ELF-1 (cell line): ENCODE measurements at places on chromosomes 7 and 10.
A peak's percentile ranks its signal among the peaks of the same experiment; 100 is the strongest.

DNA sequence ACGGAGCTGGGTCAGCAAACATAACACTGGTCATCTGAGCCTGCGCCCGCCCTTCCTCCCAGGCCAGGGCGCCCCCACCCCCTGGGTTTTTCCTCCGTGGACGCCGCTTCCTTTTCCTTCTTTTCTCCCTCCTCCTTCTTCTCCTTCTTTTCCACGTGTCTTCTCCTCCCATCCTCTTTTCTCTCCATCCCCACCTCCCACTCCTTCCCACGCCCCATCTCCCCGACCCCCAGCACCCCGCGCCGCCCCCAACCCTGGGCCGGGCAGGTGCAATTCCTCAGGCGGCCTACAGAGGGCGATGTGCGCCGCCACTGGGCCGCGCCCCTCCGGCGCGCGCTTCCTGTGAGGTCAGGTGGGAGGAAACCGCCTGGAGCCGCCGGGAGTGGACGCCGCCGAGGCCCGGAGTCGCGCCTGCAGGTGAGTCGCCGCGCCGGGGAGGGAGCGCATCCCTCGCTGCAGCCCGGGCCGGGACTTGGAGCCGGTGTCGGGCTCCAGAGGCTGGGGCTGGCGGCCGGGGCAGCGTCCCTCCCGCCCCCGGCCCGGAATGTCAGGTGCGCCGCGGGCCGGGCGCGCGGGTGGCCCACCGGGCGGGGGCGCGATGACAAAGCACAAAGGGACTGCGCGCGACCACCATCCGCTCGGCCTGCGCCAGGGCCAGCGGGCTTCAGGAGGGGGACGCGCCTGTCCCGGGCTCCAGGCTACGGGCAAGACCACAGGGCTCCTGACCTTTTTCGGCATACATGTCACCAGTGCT, at the start of gene FAM241B:
Gene FAM241B, plus strand, starts transcription at position 351 of the 754 bp plus-strand sequence. CDS start 1,497 bp downstream, outside the sequence.
- peak; percentile 73 for DNase-seq

GRCh38 chr7:158275711-158276413, 311.8 kb downstream of the PTPRN2 start:
- no peak for DNase-seq

DNA sequence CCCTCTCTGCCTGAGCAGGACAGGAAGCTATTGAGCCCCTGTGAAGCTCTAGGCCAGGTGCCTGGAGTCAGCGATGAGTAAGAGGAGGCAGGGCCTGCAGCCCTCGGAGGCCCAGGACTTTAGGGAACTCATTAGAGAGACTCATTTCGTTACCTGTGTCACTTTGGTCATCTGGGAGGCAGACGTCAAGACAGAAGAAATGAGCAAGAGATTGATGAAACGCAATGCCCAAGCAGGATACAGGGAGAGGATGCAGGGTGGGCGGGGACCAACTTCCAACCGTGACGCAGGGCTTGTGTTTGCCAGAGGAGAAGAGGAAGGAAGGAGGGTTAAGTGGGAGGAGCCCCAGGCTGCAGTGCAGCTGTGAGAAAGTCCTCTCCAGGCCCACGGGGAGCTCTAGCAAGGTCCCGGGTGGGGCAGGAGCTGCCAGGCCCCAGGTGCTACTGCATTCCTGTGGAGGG, 26.4 kb upstream of the GNA12 start:
- peak; percentile 59 for DNase-seq

DNA sequence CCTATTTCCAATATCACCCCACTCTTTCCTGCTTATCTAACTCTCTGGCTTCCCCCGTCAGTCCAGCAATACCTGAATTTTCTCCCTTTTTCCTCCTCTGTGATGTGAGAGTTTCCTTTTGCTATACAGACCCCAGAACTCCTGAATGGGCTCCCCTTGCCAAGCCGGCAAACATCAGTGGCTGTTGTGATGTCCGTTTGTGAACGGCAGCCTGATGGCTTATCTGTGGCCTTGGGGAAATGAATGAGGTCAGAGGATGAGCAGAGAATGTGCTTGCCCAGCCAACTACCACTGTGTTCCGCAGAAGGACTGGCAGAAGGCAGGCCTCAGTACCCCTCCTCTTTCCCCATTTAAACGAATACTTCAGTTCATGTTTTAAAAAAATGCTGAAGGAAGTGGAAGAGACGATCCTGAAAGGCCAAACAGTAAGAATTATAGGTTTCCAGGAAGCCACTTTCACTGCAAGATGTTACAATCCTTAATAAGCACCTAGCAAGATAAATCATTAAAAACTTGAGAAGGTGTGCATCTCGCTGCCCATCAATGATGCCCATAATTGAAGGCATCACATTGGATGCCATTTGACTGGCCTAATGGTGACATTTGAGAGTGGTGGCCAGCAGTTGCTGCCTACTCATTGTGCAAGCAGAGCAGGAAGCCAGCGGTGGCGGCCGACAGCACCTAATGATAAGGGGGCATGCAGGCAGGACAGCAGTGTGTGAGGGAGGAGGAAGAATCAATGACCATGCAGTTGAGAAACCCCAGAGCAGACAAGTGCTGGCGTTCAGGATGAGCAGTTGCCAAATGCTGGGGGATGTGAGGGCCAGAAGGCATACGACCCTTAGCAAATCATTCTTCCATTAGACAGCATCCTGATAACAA, 31.5 kb downstream of the SLC18A2 start:
- no peak for DNase-seq

- DNase-seq, result no peak
Observed at GRCh38 chr7:25672496-25672895, 444.2 kb upstream of the NPVF start.

GRCh38 chr10:132960071-132960472, 17.7 kb upstream of the CFAP46 start:
- peak; percentile 62 for DNase-seq

- no peak for DNase-seq
Observed at GRCh38 chr10:4246881-4247358, 461.9 kb upstream of the KLF6 start.

DNA sequence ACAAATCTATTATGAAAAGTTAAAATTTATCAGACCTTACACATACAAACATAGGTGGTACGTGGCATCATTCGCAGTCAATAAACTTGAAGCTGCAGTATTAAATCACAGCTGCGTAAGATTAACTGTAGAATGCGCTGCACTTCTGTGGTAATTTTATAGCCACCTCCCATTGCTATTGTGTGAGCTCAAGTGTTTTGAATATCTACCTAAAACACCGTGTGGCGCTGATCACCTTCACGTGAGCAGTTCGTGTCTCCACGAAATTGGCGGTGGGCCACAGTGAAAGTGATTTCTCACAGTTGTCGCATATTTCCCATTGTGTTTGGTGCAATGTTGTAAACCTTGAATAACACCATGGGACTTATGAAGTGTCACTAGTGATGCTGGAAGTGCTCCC, 102.8 kb downstream of the PLPP4 start:
- no peak for DNase-seq

- no peak for DNase-seq
Observed at GRCh38 chr7:18831419-18831818, 286.0 kb downstream of the TWIST1 start.

- DNase-seq, result no peak
Observed at GRCh38 chr7:14635955-14636354, 266.6 kb downstream of the DGKB start.

- DNase-seq, result peak; percentile 35
Observed at GRCh38 chr10:95756041-95756761, at the start of gene ENTPD1. Gene ENTPD1 (plus strand): TSS chr10:95756163. CDS start chr10:95756240, 77 bp downstream.

DNA sequence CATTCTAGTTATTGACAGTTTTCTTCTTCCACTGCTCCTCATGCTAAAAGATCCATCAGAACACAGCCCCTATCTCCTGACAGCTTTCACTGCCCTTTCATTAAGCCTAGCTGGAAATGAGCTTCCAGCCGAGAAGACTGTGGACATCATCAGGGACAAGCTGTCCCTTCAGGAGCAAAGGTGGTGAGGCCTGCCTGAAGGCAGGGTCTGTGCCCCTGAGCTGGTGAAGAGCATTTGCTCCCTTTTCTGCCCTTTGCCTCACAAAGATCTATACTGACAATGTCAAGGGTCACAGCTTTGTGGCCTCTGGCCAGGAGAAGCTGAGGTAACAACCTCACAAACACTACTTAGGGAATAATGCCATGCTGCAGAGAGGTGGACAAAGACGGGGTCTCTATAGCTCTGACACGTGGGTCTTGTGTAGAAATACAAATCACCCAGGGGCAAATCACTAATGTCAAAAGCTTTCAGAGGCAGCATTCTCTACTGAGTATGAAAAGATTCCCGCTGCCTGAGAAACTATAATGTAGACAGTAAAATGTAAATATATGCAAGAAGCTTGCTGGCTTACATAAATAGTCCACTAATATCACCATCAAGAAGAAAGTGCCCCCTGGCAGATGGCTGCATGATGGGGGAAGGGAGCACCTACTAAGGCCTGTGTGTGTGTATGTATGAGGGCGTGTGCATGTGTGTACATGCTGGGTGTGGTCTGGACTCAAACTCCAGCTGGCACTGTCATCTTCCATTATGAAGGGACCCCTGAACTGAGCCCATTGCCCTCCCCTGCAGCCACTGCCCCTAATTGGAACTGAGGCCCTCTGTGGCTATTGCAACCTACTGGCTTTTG, 55.8 kb downstream of the HBP1 start:
- no peak for DNase-seq

DNA sequence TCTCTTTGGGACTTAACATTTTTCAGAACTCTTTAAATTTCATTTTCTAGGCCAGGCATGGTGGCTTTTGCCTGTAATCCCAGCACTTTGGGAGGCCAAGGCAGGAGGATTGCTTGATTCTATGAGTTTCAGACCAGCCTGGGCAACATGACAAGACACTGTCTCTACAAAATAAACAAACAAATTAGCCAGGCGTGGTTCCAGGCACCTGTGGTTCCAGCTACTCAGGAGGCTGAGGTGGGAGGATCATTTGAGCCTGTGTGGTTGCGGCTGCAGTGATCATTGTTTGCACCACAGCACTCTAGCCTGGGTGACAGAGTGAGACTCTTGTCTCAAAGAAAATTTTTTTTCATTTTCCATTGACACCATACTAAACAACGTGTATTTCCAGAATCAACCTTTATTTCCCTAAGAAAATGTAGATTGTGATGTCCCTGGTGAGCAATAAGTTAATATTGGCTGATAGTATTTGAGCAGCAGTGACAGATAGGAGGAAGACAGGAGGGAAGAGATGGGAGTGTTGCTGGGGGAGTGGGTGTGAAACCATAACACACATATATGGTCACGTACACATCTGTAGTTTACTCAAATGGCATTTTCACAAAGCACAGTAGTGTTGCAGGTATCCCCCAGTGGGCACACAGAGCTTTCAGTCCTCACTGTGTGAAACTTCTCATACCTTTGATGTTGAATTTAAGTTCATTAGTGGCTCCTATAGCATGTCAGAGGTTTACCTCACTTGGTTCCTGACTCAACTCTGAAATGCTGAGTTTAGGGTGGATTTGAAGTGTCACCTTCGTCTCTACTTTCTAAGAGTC, 205.6 kb downstream of the AUTS2 start:
- DNase-seq, result no peak

GRCh38 chr7:65250216-65250615, 123.4 kb upstream of the ZNF92 start:
- no peak for DNase-seq

DNA sequence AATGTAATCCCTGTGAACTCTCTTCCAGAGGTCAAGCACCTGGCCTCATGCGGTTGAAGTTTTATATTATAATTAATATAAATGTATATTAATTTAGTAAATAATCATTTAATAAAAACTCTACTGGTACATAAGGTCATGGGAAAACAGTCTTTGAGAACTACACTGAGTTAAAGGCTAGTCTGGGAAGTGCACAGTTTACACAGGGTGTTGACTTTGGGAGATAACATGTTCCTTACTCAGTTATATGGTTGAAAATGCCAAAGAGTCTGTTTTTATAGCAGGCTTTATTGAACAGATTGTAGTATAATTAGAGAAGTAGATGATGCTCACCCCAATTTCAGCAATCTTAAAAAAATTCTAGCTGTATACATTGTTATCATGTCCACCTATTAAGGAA, 735.9 kb downstream of the GATA3 start:
- no peak for DNase-seq

GRCh38 chr7:39507866-39508551, 58.2 kb upstream of the YAE1 start:
- DNase-seq, result no peak

DNA sequence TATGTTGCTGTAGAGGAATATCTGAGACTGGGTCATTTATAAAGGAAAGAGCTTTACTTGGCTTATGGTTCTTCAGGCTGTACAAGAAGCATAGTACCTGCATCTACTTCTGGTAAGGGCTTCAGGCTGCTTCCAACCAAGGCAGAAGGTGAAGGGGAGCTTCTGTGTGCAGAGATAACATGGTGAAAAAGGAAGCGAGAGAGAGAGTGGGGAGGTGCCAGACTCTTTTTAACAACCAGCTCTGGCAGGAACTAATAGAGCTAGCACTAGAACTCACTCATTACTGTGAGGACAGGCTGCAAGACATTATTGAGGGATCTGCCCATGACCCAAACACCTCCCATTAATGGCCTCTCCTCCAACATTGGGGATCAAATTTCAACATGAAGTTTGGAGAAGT, 94.5 kb downstream of the KIF20B start:
- no peak for DNase-seq

GRCh38 chr10:124561206-124561605, 99.6 kb downstream of the LHPP start:
- DNase-seq, result no peak

GRCh38 chr10:125014086-125014830, 72.3 kb downstream of the ZRANB1 start:
- DNase-seq, result no peak

GRCh38 chr10:623014-623413, 66.5 kb downstream of the DIP2C start:
- no peak for DNase-seq

GRCh38 chr10:97047788-97048187, 138.0 kb downstream of the SLIT1 start:
- no peak for DNase-seq

DNA sequence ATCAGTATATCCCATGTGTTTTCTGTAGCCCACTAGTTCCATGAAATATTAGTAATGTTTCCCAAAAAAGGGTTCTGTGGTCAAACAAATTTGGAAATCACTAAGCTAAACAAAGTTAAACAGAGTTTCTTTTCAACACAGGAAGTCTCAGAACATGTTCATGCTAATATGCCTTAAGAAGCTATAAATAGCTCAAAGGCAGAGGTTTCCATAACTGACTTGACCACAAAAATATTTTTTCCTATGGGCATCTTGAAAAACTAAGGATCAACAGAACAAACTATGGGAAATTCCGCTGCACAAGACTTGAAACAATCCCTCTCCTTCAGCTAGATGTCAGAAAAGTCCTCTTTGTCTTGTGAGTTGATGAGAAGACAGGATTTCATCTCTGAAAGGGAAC, 59.7 kb downstream of the SEM1 start:
- no peak for DNase-seq

GRCh38 chr10:11875494-11876281, 52.5 kb downstream of the PROSER2 start:
- peak; percentile 92 for DNase-seq

- no peak for DNase-seq
Observed at GRCh38 chr7:95427914-95428516, 6.8 kb downstream of the PON2 start.
